ENCODE measurements at places on chromosomes 7 and 10. TPM values are rescaled to one million over a fixed set of nuclear protein-coding genes. Genes with fewer than 3 reads are reported as not detected.

BMI1 gene
- 73.8 TPM for total RNA-seq

RSPH10B2 gene
- 0.29 TPM for total RNA-seq

USP6NL gene
- total RNA-seq, result 26.6 TPM

HECW1 gene
- total RNA-seq, result 0.47 TPM

SLC26A3 gene
- 0.86 TPM for total RNA-seq

TMED4 gene
- 44.6 TPM for total RNA-seq

LEP gene
- total RNA-seq, result not detected

SEMA3A gene
- 1.4 TPM for total RNA-seq

RGR gene
- not detected for total RNA-seq

PCDH15 gene
- total RNA-seq, result not detected

PFKFB3 gene
- 21.6 TPM for total RNA-seq

WDR11 gene
- total RNA-seq, result 20.1 TPM

PLA2G12B gene
- total RNA-seq, result not detected

TBX20 gene
- not detected for total RNA-seq

ARHGEF35 gene
- 0.22 TPM for total RNA-seq

SFTPD gene
- 0.29 TPM for total RNA-seq

SPDYE1 gene
- total RNA-seq, result not detected

SIRT1 gene
- 25.8 TPM for total RNA-seq

GARIN1A gene
- not detected for total RNA-seq

CH25H gene
- not detected for total RNA-seq

PRSS37 gene
- not detected for total RNA-seq

SPDYE11 gene
- total RNA-seq, result not detected

DOCK4 gene
- 3.8 TPM for total RNA-seq

MEIG1 gene
- total RNA-seq, result not detected

CPN1 gene
- total RNA-seq, result 0.09 TPM

DYNC1I1 gene
- total RNA-seq, result 0.54 TPM

GNGT1 gene
- total RNA-seq, result 0.83 TPM

SCIN gene
- total RNA-seq, result 9.7 TPM

AGR2 gene
- total RNA-seq, result 0.98 TPM

IFIT1B gene
- total RNA-seq, result not detected

DRGX gene
- total RNA-seq, result not detected

EDRF1 gene
- total RNA-seq, result 18.6 TPM

ALKBH4 gene
- total RNA-seq, result 19.6 TPM

Data from K562 (cell line).